Endothelial cell of umbilical vein (primary cell): ENCODE measurements at places on chromosomes 13 and 19. TPM values are rescaled to one million over a fixed set of nuclear protein-coding genes. Genes with fewer than 3 reads are reported as not detected.

GRCh38 chr19:10408511-10409283, 5.4 kb upstream of the CDC37 start:
- no peak for DNase-seq

DNA sequence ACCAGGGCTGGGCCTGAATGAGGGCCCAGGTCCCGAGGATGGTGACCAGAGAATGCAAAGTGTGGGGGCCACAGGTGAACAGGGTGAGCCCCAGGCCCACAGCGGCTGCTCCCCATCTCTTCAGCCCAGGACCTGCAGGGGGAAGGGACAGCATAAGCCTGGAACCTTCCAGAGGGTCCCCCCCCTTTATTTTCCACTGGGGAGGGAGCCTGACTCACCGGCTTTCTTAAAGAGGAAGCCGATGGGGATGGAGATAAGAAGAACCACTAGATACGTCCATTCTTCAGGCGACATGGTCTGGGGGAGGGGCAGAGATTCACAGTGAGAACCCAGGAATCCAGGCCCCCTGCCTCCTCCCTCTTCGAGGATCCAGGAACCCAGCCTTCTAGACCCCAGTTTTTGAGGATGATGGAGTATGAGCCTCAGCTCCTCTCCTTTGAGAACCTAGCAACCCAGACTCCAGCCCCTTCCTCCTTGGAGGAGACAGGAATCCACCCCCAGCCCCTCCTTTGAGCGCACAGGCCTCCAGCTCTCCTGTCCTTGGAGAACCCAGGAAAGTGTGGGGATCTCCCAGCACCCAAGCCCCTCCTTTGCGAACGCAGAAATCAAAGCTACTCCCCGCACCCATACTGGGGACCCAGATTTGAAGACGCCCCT, 1.0 kb downstream of the MBOAT7 start:
- DNase-seq = peak; percentile 89

- no peak for DNase-seq
These were observed 68.8 kb downstream of the ZNF536 start for GRCh38 chr19:30441011-30441410.

- no peak for DNase-seq
These were observed 168.9 kb downstream of the TEX29 start for GRCh38 chr13:111489301-111489700.

- peak; percentile 22 for DNase-seq
These were observed 1.3 kb downstream of the CARM1 start for GRCh38 chr19:10872546-10873107.

Gene CLDND2
- total RNA-seq = 0.97 TPM in 1 of 2 replicates, not detected in the other

Gene GRK1
- not detected in 2 replicates for total RNA-seq

- no peak for DNase-seq
These were observed 1471.7 kb downstream of the UQCRFS1 start for GRCh38 chr19:27741236-27741635.

DNA sequence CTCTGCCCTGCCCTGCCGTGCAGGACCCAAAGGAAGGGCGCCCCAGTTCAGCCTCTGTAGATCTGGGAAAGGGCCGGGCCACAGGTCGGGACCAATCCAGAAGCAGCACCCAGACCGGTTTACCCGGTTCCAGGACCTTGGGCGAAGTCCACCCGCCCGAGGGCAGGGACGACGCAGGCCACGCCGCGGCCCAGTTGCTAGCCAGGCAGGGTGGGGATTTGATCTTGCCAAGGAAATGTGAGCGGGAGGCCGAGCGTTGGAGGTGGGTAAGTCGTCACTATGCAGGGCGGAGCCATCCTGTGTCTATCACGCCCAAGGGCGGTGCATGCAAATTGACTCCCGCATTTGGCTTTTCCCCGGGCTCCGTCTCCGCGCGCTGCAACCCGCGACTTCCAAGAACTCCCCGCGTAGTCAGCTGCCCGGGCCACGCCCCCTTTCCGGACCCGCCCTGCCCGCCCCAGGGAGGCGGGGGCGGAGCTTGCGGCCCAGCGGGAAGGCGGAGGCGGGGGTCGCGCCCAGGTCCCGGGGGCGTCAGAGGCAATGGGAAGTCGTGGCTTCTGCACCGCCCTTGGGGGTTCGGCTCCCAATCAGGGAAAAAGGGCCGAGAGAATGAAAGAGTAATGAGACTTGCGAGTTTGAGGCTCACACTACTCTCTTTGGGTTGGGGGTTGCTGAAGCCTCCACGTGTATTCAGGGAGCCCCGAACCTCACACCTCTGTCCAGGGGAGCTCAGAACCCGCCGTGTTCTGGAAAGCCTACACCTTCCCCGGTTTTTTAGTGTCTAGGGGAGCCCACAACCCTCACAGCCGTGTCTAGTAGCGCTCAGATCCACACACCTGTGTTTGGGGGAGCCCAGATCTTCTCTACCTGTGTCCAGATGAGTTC, 12.8 kb downstream of the IER2 start:
- peak; percentile 97 for DNase-seq

DNA sequence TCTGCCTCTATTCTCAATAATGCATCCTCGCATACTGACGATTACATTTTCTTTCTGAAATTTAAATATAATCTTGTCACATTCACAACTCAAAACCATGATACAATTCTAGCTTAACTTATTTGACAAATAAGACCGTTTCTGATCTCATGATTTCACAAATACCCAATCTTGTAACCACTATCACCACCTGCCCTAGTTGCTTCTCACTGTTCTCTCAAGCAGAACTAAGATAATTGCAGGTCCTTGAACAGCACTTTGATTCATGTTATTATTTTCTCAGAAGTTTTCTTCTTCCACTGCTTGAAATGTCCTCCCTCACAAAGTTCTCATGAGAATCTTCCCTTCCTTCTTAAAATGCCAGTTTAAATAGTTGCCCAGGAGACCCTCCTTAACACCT, 211.4 kb downstream of the PCDH9 start:
- DNase-seq = no peak

Gene TEX26
- total RNA-seq = not detected in 2 replicates

Gene REEP6
- total RNA-seq = 1.5 and 1.8 TPM in 2 replicates

Gene TNFRSF19
- total RNA-seq = 0.29 and 0.65 TPM in 2 replicates

- no peak for DNase-seq
These were observed 23.6 kb upstream of the IL17D start for GRCh38 chr13:20679879-20680278.

DNA sequence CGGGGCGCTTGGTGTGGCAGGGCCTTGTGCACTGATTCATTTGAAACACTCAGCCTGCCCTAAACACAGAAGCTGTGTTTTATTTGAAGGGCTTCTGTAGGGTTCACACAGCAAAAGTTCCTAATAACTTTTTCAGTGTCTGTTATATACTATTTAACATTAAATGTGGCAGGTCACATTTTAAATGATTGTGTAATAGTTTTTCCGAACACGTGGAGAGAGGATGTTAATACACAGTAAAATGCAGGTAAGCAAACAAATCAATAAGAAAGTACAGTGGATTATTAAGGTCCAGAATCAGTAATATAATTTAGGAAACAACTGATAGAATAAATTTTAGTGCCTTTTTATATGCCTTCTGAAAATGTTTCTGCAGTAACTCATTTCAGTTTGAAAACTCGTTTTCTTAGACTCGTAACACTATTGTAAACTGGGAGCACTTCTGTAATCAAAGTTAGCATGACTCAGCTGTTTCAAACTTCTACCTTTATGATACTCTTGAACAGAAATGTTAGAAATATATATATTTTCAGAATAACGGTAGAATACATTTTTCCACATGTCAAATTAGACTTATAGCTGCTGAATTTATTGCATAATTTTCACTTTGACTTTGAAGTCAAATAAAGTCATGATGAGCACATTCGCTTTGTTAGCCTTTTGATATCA, 70.1 kb downstream of the GGACT start:
- DNase-seq = no peak

Gene SOX1
- not detected in 2 replicates for total RNA-seq

Gene PTPRH
- total RNA-seq = 0.51 and 1.00 TPM in 2 replicates

GRCh38 chr13:37365496-37365895, 233.1 kb downstream of the POSTN start:
- DNase-seq = no peak
